ENCODE measurements at places on chromosomes 11 and 22.

- no peak for DNase-seq
These were observed 52.1 kb downstream of the LHFPL7 start for GRCh38 chr22:24894220-24894975.

DNA sequence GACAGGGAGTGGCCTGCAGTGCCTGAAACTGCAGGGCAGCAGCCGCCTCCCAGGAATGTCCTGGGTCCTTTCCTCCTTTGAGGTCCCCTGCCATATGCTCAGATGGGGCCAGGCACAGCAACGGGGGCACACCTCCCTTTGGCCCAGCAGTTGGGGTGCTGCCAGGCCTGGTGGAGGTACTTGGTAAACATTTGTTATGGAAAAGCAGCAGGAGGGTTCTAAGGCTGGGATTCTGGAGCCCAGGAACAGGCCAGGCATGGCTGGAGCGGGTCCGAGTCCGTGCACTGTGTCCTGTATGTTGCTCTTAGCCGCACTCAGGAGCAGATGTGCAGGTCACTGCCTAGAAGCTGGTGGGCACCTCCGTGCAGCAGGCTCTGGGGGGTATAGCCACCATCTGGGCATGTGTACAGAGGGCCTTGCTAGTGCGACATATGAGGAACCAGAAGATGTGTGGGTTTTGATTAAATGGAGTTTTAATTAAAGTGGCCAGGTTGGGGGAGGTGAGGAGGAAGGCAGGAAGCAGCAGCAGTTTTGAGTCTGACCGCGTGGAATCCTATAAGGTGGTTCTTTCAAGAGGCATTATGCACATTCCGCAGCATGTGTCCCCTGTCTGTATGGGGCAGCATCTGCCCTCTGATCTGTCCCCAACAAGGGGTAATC, 1.5 kb downstream of the ADORA2A start:
- no peak for DNase-seq

DNA sequence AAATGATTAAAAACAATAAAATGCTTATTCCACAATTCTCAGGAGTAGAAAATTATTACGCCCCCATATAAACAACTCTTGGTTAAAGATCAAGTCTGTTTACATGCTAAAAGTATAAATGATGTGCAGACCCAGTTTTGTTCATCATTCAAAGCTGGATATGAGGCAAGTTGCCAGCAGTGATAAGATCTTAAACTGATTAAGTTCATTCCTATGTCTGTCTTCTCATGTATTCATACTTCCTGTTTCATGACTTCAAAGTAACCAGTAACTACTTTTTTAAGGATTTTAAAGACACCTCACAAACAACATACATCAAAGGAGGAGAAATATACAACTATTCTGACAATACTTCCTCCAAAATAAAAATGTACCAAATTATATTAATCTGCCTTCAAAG, 55.0 kb upstream of the ARHGAP32 start:
- no peak for DNase-seq

GRCh38 chr22:37435970-37436603, 8.8 kb upstream of the ELFN2 start:
- DNase-seq: no peak

DNA sequence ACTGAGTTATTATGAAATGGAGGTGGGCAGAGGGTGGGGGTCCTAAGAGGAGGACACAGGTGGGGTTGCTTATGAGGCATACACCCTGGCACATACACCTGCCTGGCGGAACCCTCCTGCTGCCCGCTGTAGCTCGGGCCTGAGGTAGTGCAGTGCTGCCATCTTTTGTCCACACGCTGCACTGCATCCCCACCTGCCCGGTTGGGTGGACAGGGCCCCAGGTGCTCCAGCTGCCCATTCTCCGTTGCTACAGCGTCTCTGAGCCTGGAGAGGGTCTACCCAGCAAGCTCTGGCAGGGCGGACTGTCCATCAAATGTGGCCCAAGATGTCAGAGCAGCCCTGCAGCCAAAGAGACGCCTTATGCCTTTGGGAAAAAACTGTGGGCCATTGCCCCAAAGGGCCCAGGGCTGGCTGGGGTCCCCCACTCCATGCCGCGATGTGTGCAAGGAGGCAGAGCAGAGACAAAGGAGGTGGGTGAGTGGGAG, 131.2 kb downstream of the BUD13 start:
- peak; percentile 13 for DNase-seq
